Stimulated activated CD8-positive, alpha-beta memory T cell treated with anti-CD3 and anti-CD28 coated beads, Interleukin-7, amount 100 ng/mL, for 1 hour (primary cell): ENCODE measurements at places on chromosomes 7 and 10.

GRCh38 chr10:29501692-29502091, 133.1 kb downstream of the SVIL start:
- DNase-seq, result no peak

GRCh38 chr7:36278069-36278619, 111.5 kb upstream of the ANLN start:
- no peak for DNase-seq

DNA sequence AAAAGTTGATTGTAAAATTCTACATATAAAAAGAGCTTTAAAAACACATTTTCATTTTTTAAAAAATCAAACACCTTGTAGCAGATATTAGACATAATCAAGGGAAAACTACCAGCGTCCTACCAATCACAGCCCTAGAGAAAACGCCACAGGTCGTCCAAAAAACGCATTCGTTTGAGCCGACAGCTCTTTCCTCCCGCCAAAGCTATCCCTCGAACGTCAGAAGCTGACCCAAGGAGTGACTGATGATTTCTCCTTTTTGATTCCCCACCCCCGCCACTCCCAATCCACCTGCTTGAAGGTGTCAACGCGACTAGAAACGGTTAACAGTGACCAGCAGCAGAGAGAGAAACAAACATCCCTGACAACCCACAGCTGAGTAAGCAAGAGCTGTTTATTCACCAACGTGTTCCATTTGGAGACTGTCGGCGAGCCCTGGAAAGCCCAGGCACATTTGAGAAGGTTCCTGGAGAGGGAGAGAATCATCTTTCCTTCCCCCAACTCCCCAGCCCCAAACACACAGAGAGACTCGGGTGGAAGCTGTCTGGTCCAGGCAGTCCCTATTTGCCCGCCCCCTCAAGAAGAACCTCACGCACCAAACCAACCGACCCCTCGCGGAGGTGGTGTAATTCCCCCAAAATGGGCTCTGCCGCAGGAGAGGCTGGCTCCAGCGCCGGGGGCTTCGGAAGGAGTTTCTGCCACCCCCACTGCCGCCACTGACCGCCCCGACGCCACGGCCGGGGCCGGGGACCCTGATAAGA, 622 bp downstream of the CPEB3 start:
- no peak for DNase-seq

DNA sequence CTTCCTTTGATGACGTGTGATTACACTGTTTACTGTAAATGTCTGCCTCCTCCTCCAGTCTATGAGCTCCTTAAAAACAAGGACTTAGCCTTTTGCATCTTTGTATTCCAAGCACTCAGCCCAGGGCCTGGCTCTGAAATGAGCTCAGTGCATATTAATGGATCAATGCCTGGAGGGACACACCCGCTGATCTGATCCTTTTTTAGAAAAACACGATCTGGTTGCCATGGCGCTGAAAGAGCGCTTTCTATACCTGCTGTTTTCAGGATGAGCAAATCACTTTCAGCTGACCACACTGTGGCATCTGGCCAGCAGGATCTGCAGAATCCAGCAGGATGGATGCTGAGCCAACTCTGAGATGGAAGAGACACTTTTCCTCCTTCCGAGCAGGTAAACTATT, 37.8 kb upstream of the GARS1 start:
- DNase-seq, result no peak

GRCh38 chr7:76260171-76260703, 42.2 kb upstream of the HSPB1 start:
- DNase-seq, result no peak

- DNase-seq, result no peak
These were observed 71.4 kb downstream of the INSIG1 start for GRCh38 chr7:155368894-155369600.

DNA sequence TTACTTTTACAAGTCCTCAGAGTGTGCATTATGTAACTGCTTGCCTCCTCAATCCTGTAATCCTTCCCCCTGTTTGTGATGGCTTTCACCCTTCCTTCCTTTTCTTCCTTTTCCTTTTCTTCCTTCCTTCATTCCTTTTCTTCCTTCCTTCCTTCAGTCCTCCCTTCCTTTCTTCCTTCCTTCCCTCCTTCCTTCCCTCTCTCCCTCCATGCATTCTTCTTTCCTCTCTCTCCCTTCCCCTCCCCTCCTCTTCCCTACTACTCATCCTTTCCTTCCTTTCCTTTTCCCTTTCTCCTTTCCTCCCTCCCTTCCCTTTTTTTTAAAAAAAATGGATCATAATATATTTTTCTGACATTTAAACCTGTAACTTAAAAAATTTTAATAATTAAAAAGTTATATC, 22.2 kb upstream of the ABCA13 start:
- no peak for DNase-seq

- DNase-seq, result no peak
These were observed 225.8 kb downstream of the IPMK start for GRCh38 chr10:58041901-58042300.

DNA sequence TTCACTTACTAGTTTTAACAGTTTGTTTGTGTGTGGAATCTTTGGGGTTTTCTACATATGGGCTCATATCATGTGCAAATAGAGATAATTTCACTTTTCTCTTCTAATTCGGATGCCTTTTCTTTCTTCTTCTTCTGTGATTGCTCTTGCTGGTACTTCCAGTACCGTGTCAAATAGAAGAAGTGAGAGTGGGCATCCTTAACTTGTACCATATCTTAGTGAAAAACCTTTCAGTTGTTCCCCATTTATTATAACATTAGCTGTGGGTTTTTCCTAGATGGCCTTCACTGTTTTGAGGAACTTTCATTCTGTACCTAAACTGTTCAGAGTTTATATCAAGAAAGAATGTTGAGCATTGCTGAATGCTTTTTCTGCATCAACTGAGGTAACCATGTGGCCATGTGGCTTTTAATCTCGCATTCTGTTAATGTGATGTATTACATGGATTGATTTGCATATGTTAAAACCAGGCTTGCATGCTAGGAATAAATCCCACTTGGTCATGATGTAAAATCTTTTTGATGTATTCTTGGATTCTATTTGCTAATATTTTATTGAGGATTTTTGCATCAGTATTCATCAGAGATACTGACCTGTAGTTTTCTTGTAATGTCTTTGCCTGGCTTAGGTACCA, 78.7 kb downstream of the FAM107B start:
- DNase-seq, result no peak

GRCh38 chr7:138864667-138865066, 66.7 kb upstream of the ATP6V0A4 start:
- no peak for DNase-seq

GRCh38 chr7:141841385-141841784, at the start of gene PRSS37:
Gene PRSS37 (minus strand): TSS chr7:141841485. CDS start chr7:141841049, 436 bp downstream.
- no peak for DNase-seq

DNA sequence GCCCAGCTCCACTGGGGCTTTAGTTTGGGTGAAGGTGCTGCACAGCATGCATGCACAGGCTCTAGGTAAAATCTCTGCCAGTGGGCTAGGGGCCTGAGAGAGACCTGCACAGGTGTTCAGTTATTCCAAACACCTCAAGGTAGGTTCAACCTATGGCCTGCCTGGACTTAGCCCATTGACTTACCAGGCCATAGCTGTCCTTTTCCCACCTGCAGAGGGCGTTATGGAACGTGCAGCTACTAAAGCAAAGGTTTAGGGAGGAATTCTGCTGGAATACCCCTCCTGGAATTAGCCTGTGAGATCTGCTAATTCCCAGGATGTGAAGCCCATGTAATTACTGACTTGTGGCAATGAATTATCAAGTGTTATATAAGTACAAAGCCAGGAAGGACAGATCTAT, 3.6 kb downstream of the VWC2 start:
- DNase-seq, result no peak

DNA sequence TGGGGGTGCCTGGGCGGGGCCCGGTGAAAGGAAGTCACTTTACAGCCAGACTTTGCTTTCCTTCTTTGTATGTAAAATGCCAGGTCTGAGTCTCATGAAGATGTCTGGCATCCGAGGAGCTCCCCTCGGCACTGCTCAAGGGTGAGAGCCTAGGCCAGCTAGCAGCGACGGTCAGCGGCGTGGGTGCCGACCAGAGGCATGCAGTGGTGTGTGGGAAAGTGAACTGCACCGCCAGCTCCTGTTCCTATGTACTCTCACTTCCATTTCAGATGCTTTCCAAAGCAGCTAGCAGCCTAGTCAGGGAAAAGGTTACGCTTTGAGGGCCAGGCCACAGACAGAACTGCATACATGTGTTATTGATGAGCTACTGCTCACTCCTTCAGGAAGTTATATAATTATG, 172.8 kb downstream of the ZMYND11 start:
- no peak for DNase-seq

DNA sequence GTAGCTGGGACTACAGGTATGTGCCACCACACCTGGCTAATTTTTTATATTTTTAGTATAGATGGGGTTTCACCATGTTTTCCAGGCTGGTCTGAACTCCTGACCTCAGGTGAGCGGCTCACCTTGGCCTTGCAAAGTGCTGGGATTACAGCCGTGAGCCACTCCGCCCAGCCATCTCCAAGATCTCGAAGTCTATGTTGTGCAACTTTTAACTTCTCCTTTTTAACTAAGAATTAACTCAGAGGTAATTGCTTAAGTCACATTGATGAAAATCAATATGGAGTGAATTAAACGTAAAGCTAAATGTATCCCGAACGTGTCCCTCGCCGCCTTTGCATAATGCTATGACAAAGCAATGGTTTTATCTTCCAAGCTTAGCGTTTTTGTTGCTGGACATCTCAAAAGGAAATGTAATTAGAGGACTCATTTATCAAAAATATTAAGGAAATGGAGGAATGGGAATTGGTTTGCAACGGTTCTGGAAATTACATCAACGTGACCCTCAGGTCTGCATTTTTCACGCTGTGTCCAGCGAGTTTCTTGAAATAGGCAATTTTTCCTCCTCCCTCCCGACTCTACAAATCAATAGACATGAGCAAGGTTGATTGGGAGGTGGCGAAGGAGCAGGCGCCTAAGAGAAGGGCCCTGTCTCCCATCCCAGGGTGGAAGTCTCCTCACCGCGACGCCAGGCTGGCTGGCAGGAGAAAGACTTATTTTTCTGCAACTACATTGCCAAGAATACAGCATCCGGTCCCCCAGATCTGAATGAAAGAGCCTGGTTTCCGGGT, 89.8 kb downstream of the TMEM130 start:
- DNase-seq, result no peak

- no peak for DNase-seq
These were observed 520 bp upstream of the WNT2 start for GRCh38 chr7:117323305-117323850.

DNA sequence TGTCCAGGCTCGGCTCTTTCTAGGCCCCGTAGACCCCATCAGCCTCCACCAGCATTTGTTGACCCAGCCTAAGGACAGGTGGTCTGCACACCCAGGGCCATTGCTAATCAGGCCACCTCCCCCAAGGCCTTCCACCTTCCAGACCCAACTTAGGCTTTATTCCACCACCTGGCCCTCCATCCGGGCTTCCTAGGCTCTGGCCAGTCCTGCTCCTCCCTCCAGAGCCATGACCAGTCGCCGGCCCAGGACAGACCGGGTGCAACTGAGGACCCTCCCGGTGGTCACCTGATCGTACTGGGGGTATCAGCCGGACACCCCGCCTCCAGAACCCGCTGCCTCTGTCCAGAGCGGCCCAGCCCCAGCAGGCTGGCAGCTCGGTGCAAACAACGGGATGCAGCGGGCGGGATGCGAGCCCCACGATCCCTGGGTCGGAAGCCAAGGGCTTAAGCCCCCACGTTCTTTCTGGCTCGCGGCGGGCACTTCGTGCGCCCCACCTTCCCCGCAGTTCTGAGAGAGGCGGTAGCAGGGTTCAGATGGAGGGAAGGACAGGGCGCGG, 545 bp downstream of the NACAD start:
- no peak for DNase-seq

DNA sequence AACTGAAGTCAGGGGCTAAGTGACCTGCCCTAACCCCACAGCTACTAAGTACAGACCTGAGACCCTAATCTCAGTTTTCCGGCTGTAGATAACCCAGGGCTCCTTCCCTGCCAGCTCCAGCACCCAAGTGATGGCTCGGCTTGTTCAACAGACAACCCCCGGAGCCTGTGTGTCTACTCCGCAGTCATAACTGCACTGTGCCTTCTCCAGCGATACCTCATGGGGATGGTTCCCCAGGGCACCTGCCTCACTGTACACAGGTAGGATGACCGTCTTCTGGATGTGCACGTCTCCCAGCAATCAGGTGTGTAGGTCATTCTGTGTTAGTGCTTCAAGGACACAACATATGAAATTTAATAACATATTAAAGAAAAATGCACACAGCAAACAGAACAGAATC, 37.1 kb downstream of the CPXM2 start:
- no peak for DNase-seq

DNA sequence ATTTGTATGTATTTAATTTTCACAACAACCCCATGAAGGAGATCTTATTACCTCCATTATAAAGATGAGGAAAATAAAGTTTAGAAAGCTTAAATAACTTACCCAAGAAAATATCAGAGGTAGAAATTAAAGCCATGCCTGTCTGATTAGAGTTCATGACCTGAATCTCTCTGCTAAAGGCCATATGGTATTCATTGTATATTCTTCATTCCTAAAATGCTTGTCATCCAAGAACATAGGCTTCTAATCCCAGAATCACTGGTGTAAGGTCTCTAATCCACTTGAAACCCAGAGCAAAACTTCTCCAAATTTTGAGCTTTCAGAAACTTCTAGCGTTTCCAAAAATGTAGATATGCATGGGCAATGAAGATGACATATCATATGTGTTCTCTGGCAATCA, 72.3 kb upstream of the YAE1 start:
- DNase-seq, result no peak

GRCh38 chr10:104509981-104510380, 131.1 kb upstream of the SORCS3 start:
- no peak for DNase-seq

- DNase-seq, result no peak
These were observed 85.1 kb upstream of the FRMD4A start for GRCh38 chr10:14415676-14416307.

GRCh38 chr7:91128683-91129348, 135.4 kb upstream of the FZD1 start:
- no peak for DNase-seq

GRCh38 chr7:7718492-7718891, at the start of gene RPA3:
Gene RPA3 (minus strand): TSS chr7:7718607. CDS start chr7:7640418, 78,189 bp downstream.
- no peak for DNase-seq

DNA sequence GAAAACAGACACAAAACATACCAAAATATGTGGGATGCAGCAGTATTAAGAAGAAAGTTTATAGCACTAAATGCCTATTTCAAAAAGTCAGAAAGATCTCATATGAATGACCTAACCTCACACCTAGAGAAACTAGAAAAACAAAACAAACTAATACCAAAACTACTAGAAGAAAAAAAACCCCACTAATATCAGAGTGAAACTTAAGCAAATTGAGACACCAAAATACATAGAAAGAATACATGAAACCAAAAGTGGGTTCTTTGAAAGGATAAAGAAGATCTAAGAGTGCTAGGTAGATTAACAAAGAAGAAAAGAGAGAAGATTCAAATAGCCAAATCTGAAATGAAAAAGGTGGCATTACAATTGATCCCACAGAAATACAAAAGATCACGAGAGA, 494.1 kb downstream of the SH2D4B start:
- no peak for DNase-seq

GRCh38 chr7:130476297-130477150, 15.4 kb upstream of the MEST start:
- DNase-seq, result no peak

GRCh38 chr10:74021248-74022055, 23.5 kb downstream of the VCL start:
- no peak for DNase-seq
